Activated naive CD4-positive, alpha-beta T cell treated with Interleukin-2 at 50 U/mL for 16 hours (primary cell): ENCODE measurements at places on chromosomes 6 and 20.

- no peak for DNase-seq
Measured at GRCh38 chr6:38100380-38100779, 280.9 kb downstream of the ZFAND3 start.

DNA sequence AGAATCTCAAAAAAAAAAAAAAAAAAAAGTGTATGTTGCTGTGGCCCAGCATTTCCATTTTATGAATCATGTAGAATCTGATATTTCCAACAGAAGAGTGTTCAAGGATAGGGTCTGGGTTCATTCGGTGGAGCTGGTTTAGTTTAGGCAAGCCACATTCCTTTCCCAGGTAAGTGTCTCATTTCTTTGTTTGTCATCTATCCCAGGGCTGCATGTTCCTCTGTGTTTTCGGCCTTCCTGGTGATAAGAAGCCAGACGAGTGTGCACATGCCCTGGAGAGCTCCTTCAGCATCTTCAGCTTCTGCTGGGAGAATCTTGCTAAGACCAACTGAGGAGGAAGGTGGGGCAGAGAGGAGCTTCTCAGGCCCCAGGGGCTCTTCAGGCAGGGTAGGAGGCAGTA, 38.2 kb downstream of the NFYA start:
- no peak for DNase-seq

DNA sequence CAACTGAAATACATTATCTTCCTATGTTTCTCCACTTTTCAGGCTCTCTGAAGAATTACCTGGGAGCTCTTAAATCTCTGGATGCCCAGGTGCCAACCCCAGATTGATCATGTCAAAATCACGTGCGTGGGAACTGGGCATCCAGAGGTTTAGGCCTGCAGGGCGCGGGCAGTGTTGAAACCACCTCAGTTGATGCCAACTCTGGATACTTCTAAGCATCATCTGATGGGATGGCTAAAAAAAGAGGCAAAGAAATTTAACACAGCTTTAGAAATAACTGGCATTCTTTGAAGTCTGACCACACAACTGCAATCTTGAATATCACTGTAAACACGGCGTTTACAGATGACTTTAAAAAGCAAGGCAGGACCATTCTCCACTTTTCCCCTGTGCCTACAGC, 41.9 kb downstream of the PTGIS start:
- no peak for DNase-seq

GRCh38 chr6:2259002-2259494, 13.6 kb upstream of the GMDS start:
- no peak for DNase-seq

- DNase-seq, result peak; percentile 51
Measured at GRCh38 chr6:108798670-108799353, 49.4 kb upstream of the ARMC2 start.

- DNase-seq, result no peak
Measured at GRCh38 chr6:8047541-8048292, 16.5 kb downstream of the BLOC1S5 start.

GRCh38 chr6:133503336-133503729, 262.2 kb downstream of the EYA4 start:
- no peak for DNase-seq

- no peak for DNase-seq
Measured at GRCh38 chr6:4953440-4953839, 50.4 kb downstream of the RPP40 start.

DNA sequence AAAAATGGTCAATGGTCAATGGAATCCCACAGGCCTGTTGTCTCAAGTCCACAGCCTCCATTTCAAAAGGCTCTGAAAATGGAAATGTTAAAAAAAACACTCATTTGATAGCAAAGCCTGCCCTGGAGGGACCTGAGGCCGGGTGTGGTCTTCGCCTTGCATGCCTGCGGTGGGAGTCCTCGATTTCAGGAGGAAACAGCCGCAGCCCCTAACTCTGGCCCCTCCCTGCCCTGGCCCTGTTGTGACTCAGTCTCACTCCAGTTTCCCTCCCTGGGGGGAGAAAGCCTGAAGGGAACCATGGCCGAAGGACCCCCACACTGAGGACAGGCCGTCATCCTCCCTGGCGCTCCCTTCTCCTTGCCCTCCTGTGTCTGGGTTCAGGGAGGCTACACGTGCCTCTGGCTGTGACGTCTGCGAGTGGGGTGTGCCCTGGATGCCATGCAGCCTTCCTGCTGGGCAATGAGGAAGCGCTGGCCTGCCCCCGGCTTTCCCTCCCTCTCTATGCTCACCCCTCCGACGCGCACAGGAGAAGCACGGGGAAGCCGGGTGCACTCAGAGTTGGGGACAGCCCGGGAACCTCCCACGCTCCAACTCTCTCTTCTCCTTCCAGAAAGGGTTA, 9.2 kb downstream of the BHLHE23 start:
- DNase-seq, result no peak

- no peak for DNase-seq
Measured at GRCh38 chr6:169098116-169098515, 155.5 kb downstream of the THBS2 start.

GRCh38 chr6:1391800-1392309, 2.5 kb downstream of the FOXF2 start:
- DNase-seq, result no peak

- no peak for DNase-seq
Measured at GRCh38 chr6:148611213-148611612, 135.6 kb upstream of the UST start.

- no peak for DNase-seq
Measured at GRCh38 chr6:34836008-34836407, 44.1 kb downstream of the BLTP3A start.

DNA sequence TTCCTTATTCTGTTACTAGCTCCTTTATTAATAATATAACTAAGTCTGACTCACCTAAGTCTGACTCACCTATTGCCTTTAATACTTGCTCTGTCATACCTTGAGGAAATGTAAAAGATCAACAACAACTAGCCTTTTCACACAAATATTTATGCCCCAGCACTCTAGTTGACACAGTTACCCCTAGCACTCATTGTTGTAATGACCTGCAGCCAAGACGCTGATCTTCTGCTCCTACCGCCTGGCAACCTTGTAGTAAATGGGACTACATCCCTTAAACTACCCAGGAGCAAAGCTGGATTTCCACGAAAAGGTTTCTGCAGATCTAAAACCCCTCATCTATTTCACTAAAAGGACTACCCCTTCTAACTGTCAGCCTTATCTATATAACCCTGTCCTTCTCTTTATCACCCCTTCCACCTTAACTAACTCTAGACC, 90.0 kb downstream of the PLG start:
- DNase-seq, result no peak

GRCh38 chr6:42450477-42451332, 1.0 kb downstream of the TRERF1 start:
- DNase-seq, result peak; percentile 45

DNA sequence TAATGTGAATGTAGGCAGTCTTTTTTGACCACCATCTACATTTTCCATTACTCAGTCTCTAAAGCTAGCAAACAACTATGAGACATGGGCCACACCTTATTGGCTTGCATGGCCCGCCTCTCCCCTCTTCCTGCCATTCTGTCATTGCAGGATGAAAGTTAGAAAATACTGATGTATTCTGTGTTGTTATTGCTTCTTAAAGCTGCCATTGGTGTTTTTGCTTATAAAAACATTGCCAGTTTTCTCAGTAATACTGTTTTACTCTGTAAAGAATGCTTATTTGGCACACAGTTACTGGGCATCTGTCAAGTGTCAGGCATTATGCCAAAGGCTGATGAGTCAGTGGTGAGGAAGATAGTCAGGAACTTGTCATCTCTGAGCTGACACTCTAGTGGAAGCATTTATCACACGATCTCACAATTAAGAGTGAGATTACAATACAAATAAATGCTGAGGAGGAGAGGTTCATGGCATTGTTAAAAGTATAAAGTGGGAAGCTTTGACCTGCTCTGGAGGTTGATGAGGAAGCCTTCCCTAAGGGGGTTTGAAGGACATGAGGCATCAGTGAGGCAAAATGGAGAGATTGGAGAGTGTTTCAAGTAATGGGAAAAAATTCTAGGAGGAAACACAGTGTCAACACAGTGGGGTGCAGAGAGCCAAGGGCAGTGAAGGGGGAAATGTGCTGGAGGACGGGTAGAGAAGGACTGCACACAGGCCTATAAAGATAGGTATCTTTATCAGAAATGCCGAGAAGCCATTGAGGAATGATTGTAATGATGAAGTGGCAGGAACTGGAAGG, 14.7 kb downstream of the KLHL32 start:
- DNase-seq, result no peak

- DNase-seq, result no peak
Measured at GRCh38 chr6:167472148-167472547, 147.3 kb downstream of the TTLL2 start.

GRCh38 chr20:58006346-58007316, 221.8 kb downstream of the ANKRD60 start:
- no peak for DNase-seq

DNA sequence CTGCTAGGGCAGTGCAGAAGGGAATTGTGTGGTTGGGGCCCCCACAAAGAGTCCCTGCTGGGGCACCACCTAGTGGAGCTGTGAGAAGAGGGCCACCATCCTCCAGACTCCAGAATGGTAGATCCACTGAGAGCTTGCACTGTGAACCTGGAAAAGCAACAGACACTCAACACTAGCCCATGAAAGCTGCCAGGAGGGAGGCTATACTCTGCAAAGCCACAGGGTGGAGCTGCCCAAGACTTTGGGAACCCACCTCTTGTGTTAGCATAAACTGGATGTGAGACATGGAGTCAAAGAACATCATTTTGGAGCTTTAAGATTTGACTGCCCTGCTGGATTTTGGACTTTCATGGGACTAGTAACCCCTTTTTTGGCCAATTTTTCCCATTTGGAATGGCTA, 328.4 kb upstream of the KHDRBS2 start:
- DNase-seq, result no peak

- DNase-seq, result no peak
Measured at GRCh38 chr6:7155871-7156579, 48.3 kb downstream of the RREB1 start.

DNA sequence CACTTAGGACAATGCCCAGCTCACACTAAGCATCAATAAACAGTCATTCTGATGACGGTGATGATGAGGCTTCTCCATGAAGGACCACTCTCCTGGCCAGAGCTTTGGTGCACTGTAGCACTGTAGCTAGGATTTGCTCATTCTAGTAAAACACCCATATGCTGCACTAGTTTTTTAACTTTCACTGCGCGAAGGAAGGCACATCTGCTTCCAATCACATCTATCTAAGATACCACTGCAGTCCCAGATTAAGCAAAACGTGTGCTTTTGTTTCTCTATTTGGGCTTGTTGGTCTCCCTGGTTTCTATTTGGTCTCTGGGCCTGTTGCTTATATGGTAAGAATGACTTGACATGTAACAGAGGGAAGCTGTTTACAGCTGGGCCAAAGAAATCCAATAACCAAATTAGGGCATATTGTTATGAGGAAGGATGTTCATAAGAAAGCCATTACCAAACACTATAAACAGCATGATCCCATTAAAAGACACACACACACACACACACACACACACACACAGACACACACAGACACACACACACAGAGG, 62.4 kb downstream of the FAM229B start:
- no peak for DNase-seq

DNA sequence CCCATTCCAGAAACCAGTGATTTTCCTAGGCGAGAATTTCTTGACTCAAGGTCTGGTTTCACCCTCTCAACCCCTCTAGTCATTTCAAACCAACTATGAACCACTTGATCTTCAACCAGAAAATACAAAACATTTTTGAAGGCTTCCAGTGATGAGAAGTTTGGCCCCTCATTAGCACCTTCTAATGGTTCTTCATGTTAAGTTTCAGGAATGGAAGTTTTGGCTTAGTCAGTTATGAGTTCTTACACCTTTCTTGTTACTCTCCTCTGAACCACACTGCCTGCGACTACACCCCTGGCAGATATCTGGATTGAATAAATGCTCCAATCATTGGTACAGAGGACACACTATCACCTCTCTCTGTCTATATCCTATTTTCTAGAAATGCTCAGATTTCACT, 67.2 kb downstream of the GJA10 start:
- no peak for DNase-seq

DNA sequence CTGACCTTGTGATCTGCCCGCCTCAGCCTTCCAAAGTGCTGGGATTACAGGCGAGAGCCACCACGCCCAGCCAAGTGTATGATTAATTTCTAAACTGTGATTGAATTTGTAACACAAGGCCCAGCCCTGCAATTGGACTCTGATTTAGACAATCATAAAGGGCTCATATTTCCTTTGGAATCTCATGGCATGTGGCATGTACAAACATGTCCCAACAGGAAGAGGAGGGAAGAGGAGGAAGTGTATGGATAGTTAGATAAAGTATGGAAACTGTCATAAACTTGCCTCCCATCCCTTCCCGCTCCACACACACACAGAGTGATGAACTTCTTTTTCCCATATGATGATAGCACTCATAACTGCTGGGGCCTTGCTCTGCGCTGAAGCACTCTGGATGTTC, 27.2 kb upstream of the QKI start:
- no peak for DNase-seq
